Activated CD4-positive, alpha-beta T cell treated with anti-CD3 and anti-CD28 coated beads, Interleukin-10, Interleukin-2, amounts not matched to agents 100 ng/mL and 50 ng/mL, durations not matched to agents 16 hours and 8 hours (primary cell): ENCODE measurements at places on chromosomes 13 and 19.
A peak's percentile ranks its signal among the peaks of the same experiment; 100 is the strongest.

- DNase-seq = no peak
These were observed 297.9 kb upstream of the ARGLU1 start for GRCh38 chr13:106865716-106866440.

DNA sequence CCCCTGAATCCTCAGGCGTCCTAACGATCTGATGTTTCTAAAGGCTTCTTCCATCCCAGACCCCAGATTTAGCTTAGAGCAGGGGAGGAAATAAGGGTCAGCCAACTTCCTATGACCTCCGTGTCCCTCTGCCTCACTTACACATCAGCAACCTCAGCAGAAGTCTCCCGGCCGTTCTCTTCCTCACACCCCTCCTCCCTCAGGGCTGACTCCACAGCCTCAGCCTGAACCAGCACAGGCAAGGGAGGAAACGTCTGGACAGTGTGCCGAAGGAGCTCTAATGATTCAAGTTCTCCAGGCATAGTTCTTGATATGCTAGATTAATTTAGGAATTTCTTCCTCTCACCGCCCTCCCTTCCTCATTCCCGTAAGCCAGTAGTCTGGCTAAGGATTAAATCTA, 121.4 kb downstream of the NUFIP1 start:
- DNase-seq = no peak

DNA sequence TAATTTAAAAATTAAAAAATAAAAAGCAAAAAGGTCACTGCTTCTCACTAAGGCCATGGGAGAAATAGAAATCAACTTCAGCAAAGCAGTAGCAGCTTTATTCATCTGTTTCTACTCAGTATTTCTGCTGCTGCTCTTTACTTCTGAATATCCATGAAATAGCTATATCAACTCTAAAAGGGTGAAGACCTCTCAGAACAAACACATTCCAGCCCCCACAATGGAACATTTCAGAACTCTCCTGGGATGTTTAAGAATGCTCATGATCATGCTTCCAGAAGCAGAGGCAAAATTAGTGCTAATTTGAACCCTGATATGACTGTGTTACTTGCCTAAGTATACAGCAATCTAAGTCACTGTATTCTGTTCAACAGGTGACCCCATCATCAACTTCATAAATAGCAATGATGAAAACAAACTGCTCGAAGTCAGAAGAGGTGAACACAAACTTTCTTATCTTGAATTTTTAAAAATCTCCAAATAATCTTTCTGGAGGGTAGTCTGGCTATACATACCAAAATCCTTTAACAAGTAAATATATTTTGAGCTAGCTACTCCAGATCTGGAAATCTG, 29.6 kb upstream of the DOCK9 start:
- DNase-seq = no peak

GRCh38 chr19:1929021-1929742, 11.8 kb upstream of the CSNK1G2 start:
- peak; percentile 86 for DNase-seq

- no peak for DNase-seq
These were observed 42.2 kb downstream of the HSPH1 start for GRCh38 chr13:31119526-31119925.

- DNase-seq = peak; percentile 73
These were observed 58.3 kb downstream of the KLF2 start for GRCh38 chr19:16382775-16383543.
